ENCODE measurements at places on chromosomes 2 and 18. TPM values are rescaled to one million over a fixed set of nuclear protein-coding genes. Genes with fewer than 3 reads are reported as not detected.

DNA sequence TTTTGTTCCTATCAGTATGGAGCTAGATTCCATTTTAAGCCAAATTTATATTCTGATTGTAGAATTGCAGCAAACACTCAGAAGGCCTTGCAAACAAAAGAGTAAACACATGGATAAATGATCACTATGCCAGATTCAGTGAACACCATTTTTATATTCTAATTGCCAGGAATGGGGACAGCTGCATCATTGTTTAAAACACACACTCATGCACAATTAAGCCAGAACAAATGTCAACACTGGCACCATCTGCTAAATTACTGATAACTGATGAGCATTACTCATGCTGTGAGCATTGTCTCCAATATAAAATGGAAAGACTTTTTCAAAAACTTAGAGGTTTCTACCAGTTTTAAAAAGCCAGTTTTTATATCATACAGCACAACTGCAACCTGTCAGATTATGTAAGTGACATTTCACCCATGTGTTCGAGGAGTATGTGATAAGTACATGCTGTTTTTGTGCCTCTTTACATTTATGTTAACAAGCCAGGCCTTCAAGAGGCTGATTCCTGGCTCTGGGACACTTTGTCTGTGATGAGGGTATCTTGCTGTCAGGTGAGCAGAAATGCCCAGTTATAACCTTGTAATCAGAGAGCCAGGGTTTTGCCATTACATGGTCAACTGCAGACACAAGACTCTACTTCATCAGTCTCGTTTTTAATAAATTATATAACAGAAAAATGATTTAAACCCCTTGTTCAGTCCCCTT is 4.4 kb upstream of the ST8SIA5 start:
- peaks cover 74% of the 10 kb centered on the region for H3K27me3 ChIP-seq
- no peak overlapping the region for H3K4me3 ChIP-seq
- H3K4me1 ChIP-seq: peaks cover 6% of the 10 kb centered on the region
- no peak for DNase-seq
- no peaks in the 10 kb centered on the region for H3K36me3 ChIP-seq

DNA sequence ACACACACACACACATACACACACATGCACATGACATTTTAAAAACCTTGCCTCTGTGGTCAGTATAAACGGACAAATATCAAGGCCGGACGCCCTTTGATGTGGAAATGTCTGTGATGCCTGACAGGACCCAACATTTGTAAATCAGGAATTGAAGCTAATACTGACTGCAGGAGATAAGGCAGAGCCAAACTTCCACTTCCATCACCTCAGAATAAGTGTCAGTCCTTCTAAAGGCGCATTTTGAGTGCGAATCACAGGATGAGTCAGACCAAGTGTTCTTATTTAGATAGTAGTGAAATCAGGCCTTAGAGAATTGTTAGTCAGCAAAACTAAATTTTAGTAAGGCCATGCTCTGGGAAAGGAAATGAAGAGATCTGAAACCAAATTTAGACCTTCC is 211.7 kb upstream of the LRATD1 start:
- no peaks in the 10 kb centered on the region for H3K27me3 ChIP-seq
- no peaks in the 10 kb centered on the region for H3K4me1 ChIP-seq
- H3K36me3 ChIP-seq: no peaks in the 10 kb centered on the region
- H3K4me3 ChIP-seq: no peak overlapping the region
- DNase-seq: no peak
- H3K27ac ChIP-seq: no peak overlapping the region

DNA sequence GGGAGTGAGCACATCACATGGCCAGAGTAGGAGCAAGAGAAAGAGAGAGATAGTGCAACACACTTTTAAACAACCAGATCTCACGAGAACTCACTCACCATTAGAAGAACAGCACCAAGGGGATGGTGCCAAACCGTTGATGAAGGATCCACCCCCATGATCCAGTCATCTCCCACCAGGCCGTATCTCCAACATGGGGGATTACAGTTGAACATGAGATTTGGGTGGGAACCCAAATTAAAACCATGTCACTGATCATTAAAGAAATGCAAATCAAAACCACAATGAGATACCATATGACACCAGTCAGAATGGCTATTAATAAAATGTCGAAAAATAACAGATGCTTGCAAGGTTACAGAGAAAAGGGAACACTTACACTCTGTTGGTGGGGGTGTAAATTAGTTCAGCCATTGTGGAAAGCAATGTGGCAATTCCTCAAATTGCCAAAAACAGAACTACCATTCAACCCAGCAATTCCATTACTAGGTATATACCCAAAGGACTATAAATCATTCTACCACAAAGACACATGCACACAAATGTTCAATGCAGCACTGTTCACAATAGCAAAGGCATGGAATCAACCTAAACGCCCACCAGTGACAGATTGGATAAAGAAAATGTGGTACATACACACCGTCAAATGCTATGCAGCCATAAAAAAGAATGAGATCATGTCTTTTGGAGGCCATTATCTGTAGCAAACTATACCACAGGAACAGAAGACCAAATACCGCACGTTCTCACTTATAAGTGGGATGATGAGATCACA is 137.1 kb downstream of the COL6A3 start:
- DNase-seq: no peak
- H3K36me3 ChIP-seq: no peaks in the 10 kb centered on the region
- peaks cover 14% of the 10 kb centered on the region for H3K27me3 ChIP-seq
- H3K4me3 ChIP-seq: no peak overlapping the region
- no peak overlapping the region for H3K27ac ChIP-seq

DNA sequence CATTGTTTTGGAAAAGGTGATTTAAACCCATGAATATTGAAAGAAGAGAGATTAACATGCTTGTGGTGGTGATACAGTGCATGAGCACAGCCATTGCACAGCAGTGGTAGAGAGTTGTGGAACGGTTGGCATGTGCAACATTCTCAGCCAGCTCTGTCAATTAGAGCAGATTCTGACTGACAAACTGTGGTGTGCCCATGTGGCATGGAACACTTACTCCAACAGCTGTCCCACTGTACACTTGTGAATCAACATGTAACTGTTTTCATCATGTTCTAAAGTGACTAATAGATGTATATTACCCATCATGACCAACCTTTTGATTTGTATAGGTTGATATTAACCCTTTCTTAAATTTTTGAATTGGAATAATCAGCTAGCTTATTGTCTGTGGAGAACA is 55.6 kb downstream of the PKP4 start:
- H3K36me3 ChIP-seq: peaks cover 9% of the 10 kb centered on the region
- no peak overlapping the region for H3K4me3 ChIP-seq
- no peak for DNase-seq
- no peak overlapping the region for H3K27ac ChIP-seq
- H3K27me3 ChIP-seq: no peaks in the 10 kb centered on the region

DNA sequence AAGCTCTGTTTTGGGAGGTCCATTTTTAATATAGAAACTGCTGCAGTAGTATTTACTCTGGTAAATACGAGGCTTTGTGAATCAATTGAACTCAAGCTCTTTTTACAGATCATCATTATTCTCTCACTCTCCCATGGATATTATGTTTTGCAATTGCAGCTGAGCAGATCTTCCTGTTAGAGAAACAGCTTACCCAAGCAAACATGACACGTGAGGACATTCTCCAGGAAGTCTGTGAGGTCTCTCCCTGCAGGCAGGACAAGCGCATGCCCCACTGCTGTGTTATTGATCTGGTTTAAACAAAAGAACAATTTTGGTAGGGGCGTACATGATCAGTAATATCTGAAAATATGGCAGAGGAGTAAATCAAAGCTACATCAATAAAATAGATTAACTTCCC is 72.1 kb downstream of the COL6A3 start:
- peaks cover 2% of the 10 kb centered on the region for H3K4me1 ChIP-seq
- H3K4me3 ChIP-seq: no peak overlapping the region
- H3K36me3 ChIP-seq: no peaks in the 10 kb centered on the region

STK36 gene
- total RNA-seq: 19.9 TPM

- no peak for DNase-seq
- no peaks in the 10 kb centered on the region for H3K27me3 ChIP-seq
- no peaks in the 10 kb centered on the region for H3K36me3 ChIP-seq
- no peak overlapping the region for H3K27ac ChIP-seq
- H3K4me3 ChIP-seq: no peak overlapping the region
- no peaks in the 10 kb centered on the region for H3K4me1 ChIP-seq
Measured at GRCh38 chr2:142741764-142742269, 135.6 kb upstream of the KYNU start.

GRCh38 chr2:33204945-33205344 is 258.2 kb downstream of the LTBP1 start:
- no peak overlapping the region for H3K4me3 ChIP-seq
- H3K4me1 ChIP-seq: no peaks in the 10 kb centered on the region
- no peaks in the 10 kb centered on the region for H3K36me3 ChIP-seq
- DNase-seq: no peak

DNA sequence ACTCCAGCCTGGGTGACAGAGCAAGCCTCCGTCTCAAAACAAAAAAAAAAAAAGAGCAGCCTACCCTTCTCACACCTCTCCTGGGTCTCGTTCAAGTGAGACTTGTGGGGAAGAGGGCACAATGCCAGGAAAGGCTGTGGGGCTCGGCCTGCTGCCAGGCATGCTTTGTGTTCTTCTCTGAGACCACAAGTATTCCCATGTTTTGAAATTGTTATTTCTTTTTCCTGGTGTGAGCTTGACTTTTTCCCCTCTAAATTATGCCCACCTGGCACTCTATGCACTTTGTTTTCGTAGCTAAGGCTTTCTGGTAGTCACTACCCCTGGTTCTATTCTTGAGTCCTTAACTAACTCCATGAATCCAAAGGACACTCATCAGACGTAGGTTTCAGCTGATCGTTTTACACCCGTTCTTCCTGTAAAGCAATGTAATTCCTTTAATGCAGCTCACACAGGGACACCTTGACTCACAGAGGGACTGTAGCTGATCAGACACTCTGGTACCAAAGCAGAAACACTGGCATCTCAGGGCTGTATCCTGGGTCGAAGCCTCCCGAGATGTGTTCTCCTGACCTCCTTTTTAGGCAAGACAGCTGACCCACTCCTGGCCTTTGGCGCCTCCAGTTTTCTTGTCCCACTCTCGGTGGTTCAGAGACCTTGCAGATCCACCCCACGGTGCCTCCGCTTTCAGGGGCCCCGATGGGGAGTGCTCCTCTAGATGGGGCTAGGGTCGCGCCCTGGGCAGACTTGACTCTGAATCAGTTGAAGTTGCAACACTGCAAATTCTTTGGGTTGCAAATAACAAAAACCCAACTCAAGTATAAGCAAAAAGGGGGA is 193.3 kb upstream of the AGAP1 start:
- no peaks in the 10 kb centered on the region for H3K36me3 ChIP-seq
- H3K27me3 ChIP-seq: no peaks in the 10 kb centered on the region
- H3K4me1 ChIP-seq: no peaks in the 10 kb centered on the region
- H3K27ac ChIP-seq: no peak overlapping the region

GRCh38 chr2:156464106-156464505 is 27.9 kb downstream of the GPD2 start:
- H3K4me3 ChIP-seq: no peak overlapping the region
- peaks cover 9% of the 10 kb centered on the region for H3K4me1 ChIP-seq
- no peaks in the 10 kb centered on the region for H3K27me3 ChIP-seq
- H3K27ac ChIP-seq: no peak overlapping the region
- no peak for DNase-seq

DNA sequence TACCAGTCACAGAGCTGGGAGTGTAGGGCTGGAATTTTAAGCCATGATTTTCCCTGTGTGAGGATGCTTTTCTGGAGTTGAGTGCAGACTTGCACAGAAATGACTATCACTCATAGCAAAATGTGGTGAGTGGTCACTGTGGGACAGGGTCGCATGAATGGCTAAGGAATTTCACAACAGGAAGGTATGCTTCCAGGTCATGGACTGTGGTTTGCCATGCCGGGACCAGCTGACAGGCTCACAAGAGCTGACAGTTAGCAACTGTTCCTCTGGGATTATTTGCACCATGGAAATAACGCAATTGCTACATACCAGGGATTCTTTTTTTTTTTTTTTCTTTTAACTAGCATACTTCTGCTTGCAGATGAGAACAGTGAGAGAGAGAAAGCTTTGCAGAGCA is 3.8 kb upstream of the UXS1 start:
- DNase-seq: no peak
- no peak overlapping the region for H3K27ac ChIP-seq
- no peaks in the 10 kb centered on the region for H3K36me3 ChIP-seq
- peaks cover 6% of the 10 kb centered on the region for H3K4me1 ChIP-seq

CXCR1 gene
- 0.19 TPM for total RNA-seq

DNA sequence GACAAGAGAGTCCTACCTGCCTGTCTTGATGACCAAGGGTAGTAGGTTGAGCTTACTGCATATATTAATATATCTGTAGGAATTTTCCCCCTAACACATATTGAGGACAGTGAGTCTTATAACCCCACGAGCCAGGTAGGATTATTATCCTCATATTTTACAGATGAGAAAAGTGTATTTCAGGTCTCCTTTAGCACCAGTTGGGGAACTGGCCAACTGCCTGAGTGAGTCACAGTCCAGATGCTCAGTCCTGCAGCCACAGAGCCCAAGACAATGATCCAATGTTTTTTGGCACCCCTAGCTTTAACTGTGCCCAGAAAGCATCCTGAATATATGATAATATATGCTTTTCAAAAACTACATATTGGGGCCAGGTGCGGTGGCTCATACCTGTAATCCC is 30.8 kb upstream of the GLS start:
- H3K4me1 ChIP-seq: no peaks in the 10 kb centered on the region
- no peak overlapping the region for H3K4me3 ChIP-seq
- H3K27ac ChIP-seq: no peak overlapping the region
- H3K27me3 ChIP-seq: peaks cover 2% of the 10 kb centered on the region
- DNase-seq: no peak
- no peaks in the 10 kb centered on the region for H3K36me3 ChIP-seq

NAGK gene
- total RNA-seq: 93.3 TPM

HOXD1 gene
- not detected for total RNA-seq

FBXO48 gene
- total RNA-seq: 4.0 TPM

GALR1 gene
- total RNA-seq: not detected

DNA sequence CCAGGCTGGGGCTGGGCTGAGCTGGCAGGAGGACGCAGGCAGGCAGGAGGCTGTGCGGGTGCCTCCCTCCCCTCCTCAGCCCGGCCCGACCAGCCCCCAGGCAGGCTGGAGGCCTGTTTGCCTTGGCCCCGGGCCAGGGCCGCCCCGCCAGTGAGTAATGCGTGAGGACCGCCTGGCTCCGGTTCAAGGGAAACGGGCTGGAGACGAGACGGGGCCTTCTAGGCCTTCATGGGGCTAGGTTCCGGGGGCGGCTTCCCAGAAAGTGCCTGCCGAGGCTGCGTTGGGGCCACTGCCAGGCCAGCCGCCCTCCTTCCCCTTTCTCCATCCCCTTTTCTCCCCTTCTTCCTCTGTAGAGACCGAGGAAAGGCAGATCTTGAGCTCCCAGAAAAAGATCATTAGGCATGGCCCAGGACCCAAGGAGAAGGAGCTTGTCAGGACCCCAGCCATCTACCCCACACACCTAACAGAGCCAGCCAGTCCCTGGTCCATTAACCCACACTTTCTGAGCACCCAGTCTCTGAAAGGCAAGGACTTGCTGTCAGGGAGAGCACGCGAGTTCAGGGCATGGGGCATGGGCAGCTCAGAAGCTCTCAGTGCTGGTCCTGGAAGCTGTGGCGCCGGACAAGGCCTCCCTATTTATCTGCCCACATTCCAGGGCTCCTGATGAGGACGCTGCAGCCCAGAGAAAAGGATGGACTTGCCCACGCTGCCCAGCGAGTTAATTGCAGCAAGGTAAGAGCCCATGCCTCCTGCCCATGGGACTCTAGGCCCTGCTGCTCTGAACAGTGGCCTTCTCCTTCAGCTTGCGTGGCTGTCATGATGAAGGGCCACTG is 48.5 kb downstream of the SMAD7 start:
- peaks cover 14% of the 10 kb centered on the region for H3K36me3 ChIP-seq
- peak; percentile 23 for DNase-seq
- H3K4me3 ChIP-seq: no peak overlapping the region
- H3K27me3 ChIP-seq: peaks cover 8% of the 10 kb centered on the region
- H3K4me1 ChIP-seq: peaks cover 10% of the 10 kb centered on the region
- no peak overlapping the region for H3K27ac ChIP-seq

Measured in activated naive CD8-positive, alpha-beta T cell treated with anti-CD3 and anti-CD28 coated beads, Interleukin-2, amount 10 ng/mL, durations not matched to agents 7 days and 5 days (primary cell).